ENCODE measurements at places on chromosomes 4 and X.

GRCh38 chr4:42391355-42391664 is 6.0 kb upstream of the SHISA3 start:
- no peak for DNase-seq

GRCh38 chr4:181105487-181105886 is 1137.7 kb upstream of the TENM3 start:
- no peak for DNase-seq

DNA sequence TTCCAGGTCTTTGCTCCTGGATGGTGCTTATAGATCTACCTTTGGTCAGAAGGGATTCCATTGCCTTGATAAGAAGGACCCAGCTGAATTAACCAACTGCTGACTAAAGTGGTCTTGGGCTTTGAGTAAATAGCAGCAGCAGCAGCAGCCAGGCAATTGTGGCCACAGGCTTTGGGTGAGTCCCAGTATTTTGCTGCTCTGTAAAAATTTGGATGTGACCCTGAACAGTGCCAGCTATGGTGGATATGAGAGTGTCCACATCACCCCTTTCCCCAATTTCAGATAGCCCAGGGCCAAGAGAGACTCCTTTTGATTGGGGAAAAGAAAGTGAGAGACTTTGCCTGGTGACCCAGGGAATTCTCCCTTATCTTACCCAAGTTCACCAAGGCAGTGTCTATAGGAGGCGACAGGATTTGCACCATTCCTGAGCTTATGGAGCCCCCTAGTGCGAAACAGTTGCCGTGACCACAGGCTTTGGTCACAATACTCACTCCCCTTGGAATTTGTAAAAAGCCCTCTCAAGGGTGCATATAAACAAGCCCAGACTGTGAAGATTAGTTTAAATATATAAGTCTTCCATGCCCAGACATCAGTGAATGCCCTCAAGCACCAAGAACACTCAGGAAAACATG is 518.0 kb downstream of the TMA16 start:
- DNase-seq: peak; percentile 15

- DNase-seq: no peak
These were observed 87.1 kb upstream of the FAM9C start for GRCh38 chrX:13131396-13132137.

- DNase-seq: no peak
These were observed 80.0 kb downstream of the FHIP1A start for GRCh38 chr4:151488968-151489367.

GRCh38 chr4:72094059-72094797 is 62.4 kb downstream of the NPFFR2 start:
- DNase-seq: no peak

DNA sequence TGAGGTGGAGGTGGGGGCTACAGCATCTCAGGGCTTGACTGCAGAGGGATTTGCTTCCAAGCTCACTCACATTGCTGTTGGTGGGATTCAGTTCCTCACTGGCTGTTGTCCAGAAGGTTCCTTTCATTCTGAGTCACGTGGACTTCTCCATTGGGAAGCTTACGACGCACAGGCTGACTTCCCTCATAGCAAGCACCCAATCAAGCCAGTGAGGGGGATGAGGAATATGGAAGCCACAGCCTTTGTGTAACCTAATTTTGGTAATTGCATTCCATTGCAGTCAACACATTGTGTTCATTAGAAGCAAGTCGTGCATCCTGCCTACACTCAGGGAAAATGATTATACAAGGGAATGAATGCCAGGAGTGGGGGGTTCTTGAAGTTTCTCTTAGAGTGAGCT is 32.7 kb upstream of the MXRA5 start:
- DNase-seq: no peak

- no peak for DNase-seq
These were observed 5.3 kb downstream of the PDE6B start for GRCh38 chr4:630656-631055.

- DNase-seq: no peak
These were observed 188.2 kb downstream of the GC start for GRCh38 chr4:71595576-71596108.

- DNase-seq: no peak
These were observed 52.9 kb downstream of the SUPT20HL2 start for GRCh38 chrX:24260842-24261550.

DNA sequence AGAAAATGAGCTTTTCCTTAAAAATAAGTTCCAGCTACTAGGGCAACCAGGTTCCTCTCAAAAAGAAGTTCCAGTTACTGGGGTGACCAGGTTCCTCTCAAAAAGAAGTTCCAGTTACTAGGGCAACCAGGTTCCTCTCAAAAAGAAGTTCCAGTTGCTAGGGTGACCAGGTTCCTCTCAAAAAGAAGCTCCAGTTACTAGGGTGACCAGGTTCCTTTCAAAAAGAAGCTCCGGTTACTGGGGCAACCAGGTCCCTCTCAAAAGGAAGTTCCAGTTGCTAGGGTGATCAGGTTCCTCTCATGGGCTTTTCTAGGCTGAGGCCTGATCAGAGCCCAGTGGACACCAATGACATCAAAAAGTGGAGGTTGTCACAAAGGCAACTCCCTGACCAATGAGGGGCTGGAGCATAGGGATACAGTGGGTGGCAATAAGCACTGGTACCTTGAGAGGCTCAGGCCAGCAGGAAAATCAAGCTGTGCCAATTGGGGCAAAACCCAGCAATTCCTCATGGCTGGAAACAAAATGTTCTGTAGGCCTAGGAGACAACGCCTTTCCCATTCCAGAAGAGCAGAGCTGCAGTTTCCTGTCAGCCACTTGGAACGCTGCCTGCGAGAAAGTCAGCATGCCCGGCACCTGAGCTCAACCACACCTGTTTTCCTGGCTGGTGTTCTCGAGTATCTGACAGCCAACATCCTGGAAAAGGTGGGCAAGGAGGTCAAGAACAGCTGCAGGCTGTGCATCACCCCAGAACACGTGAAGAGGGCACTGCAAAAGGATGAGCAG is 12.3 kb upstream of the SYTL5 start:
- no peak for DNase-seq

DNA sequence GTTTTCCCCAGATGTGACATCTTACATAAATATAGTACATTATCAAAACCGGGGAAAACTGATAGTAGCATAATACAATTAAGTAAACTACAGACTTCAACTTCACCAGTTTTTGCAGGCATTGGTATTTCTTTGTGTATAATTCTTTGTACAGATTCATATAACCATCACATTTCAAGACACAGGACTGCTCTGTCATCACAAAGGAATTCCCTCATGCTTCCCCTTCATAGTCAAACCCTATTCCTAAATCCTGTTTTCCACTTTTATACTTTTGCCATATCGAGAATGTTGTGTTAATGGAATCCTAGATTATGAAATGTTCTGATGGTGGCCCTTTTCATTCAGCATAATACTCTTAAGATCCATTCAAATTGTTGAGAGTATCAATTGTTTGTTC is 36.0 kb downstream of the STIM2 start:
- DNase-seq: no peak

DNA sequence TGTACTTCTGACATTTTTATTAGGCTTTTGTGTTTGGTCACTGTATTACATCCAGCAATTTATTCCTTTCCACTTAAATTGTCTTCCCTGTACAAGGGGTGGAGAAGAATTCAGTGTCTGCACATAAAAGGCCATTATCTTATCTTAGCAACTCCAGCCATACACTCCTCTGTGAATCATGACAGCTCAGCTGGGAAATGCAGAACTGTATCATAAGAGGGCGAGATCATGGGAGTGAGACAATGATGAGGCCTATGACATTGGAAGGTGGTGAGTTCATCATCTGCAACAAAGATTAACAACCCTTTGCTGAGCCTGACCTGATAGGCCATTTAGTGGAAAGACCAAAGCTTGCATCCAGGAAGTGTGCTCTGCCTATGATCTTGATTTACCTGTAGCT is 33.3 kb downstream of the SLIT2 start:
- no peak for DNase-seq

DNA sequence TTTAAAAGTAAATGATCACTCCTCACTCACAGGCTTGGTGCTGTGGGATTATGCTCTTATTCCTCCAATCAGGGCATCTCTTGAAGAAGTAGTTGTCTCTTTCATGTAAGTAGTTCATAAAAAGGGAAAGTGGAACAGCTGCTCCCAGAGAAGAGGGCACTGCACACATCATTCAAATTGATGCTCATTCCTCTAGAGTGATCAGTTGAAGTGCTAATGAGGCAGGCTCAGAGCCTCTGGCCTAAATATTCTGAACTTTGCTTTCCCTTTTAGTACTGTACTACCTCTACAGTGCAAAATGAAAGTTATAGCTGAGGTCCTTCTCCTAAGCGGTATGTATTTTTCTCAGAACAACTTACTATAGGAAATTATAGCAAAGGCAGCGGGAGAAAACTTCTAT is 1453.1 kb downstream of the ARAP2 start:
- no peak for DNase-seq

- DNase-seq: no peak
These were observed 7.6 kb upstream of the KLHL2 start for GRCh38 chr4:165199722-165200121.

GRCh38 chr4:108919226-108919893 is 156.5 kb upstream of the ETNPPL start:
- DNase-seq: no peak

DNA sequence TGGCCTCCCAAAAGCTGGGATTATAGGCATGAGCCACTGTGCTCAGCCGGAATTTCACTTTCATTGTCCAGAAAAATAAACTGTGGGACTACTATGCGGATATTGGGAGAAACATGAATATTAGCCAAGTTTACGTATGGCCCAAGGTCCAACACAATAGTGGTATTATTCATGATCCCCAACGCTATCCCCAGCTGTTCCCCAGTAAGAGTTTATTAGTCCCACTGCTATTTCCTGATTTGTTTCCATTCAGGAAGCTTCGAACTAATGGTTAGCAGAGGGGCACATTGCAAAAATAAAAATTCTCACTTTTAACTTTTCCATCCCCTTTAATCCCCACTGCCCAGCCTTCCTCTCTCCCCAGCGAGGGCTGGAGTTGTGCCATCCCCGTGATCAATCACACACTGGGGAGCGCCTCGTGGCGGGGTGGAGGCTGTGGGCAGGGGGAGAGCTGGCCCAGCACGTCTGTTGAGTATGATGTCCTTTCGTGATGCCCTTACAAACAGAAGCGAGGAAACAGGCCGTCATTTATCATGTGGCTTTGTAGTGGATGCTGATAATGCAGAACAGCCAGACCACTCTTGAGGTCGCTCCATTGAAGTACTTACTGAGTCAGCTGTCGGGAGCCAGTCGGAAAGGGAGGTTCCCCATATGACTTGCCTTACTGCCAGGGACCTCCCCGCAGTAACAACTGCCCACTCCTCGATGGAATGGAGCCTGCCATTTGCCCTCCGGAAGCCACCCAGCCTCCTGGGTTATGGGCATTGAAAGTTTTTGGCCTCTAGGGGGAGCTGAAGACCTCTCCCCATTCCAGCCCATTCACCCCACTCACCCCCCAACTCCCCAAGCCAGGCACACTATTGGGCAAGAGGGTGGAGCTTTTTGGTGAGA is 117.0 kb downstream of the KDR start:
- no peak for DNase-seq

DNA sequence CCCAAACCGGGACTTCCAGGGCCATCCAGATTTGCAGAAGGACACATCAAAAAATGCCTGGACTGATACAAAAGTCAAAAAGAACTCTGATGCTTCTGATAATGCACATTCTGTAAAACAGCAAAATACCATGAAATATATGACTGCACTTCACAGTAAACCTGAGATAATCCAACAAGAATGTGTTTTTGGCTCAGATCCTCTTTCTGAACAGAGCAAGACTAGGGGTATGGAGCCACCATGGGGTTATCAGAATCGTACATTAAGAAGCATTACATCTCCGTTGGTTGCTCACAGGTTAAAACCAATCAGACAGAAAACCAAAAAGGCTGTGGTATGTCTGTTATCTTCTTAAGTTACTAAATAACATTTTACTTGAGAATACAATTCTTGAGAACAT is 9.2 kb downstream of the PLK4 start:
- DNase-seq: no peak

- DNase-seq: no peak
These were observed 156.6 kb downstream of the AMMECR1 start for GRCh38 chrX:110161361-110161686.

- DNase-seq: no peak
These were observed 36.8 kb upstream of the SPP1 start for GRCh38 chr4:87938746-87939145.

- DNase-seq: no peak
These were observed 632.0 kb upstream of the TENM3 start for GRCh38 chr4:181611033-181611711.

GRCh38 chr4:102828497-102828808 is 1.1 kb upstream of the UBE2D3 start:
- no peak for DNase-seq

GRCh38 chrX:48468693-48469691 is 1.1 kb downstream of the SLC38A5 start:
- DNase-seq: peak; percentile 2

DNA sequence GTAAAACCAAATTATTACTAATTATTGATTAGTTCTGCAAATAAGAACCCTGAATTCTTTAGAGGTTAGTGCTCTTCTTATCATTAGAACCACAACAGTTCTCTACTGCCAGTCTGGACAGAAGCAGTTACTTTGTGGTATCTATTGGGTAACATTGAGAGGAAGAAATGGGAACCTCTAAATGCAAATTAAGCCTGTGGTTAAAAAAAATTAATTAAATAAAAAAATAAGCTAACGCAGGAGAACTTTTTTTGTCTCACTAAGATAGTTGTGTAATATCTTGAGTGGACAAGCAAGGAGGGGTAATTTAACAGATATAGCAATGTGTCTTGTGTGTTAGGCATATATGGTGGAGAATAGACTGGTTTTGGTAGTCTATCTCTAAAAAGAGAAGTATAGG is 32.9 kb upstream of the TET2 start:
- DNase-seq: no peak

DNA sequence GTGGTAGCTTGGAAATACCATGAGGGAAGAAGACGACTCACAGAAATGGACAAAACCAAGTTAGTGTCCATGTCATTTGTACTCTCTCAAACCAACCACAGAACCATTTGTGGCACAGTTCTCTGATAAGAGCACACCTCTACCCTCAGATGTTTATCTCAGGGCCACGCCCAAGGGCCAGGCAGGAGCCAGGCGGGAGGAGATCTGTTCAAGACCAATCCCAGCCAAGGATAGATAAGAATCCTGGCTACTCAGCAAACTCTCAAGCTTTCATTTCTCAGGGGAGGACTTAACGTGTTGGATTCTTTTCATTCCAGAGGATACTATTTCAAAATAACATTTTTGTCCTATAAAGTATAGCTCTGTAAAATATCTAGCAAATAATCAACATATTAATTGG is 95.0 kb downstream of the NYX start:
- DNase-seq: no peak

- no peak for DNase-seq
These were observed 132.8 kb downstream of the DCLK2 start for GRCh38 chr4:150211016-150211415.

All from effector CD8-positive, alpha-beta T cell (primary cell).